ENCODE measurements at places on chromosomes 5 and 9.

DNA sequence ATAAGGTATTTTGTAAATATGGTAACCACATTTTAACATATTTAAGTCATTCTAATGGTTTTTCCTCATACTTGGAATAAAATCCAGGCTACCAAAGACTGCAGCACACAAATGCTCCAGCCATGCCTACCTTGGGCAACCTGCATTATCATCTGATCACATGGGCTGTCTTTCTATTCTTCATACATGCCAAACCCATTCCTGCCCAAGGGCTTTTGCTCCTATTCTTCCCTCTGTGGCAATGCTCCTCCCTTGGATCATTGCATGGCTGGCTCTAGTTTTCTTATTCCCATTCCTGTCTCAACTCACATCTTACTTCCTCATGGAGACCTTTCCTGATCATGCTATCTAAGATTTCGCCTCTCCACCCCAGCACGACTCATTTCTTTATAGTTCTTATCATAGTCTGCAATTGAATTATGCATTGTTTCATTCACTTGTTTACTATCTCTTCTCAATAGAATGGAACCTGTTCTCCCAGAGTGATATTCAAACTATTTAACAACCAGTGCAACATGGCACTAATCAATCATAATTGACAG is 54.9 kb upstream of the C5orf46 start:
- no peak for DNase-seq

DNA sequence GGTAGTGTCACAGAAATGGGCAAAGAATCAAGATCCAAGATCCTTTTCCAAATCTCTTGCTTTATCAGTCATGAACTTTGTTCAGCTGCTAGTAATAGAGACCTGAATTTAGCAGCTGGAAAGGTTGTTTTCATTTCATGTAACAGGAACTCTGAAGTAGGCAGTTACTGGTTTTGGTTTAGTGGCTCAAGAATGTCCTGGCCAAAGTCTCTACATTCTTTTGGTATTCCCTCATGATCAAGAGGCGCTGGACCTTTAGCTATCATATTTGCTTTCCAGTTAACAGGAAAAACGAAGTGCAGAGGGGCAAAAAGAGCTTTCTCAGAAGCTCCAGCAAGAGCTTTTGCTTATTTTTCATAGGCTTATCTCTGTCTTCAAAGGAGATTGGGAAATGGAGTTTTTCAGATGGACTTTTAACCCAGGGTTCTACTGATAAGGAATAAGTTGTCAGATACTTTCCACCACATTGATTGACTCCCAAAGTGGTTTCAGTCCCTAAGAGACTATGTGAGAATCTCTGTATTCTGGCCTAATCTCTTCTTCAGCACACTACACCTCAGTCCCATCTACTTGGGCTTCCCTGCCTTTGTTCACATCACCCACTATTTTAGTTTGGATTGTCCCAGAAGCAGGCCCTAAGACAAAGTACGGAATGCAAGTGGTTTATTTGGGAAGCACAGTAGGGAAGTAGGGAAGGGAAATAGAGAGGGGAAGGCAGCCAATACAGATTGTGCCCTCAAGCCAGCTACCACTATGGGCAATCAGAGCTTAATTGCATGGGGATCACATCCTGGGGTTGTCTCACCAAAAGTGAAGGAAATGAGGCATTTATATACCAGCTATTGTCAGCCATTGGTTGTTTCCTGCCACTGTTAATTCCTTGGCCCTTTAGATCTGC is 359.3 kb downstream of the LRRC70 start:
- DNase-seq: no peak

GRCh38 chr9:130260816-130261765 is 4.5 kb upstream of the HMCN2 start:
- DNase-seq: no peak

- DNase-seq: no peak
Observed at GRCh38 chr5:95630394-95630917, 10.6 kb downstream of the GPR150 start.

DNA sequence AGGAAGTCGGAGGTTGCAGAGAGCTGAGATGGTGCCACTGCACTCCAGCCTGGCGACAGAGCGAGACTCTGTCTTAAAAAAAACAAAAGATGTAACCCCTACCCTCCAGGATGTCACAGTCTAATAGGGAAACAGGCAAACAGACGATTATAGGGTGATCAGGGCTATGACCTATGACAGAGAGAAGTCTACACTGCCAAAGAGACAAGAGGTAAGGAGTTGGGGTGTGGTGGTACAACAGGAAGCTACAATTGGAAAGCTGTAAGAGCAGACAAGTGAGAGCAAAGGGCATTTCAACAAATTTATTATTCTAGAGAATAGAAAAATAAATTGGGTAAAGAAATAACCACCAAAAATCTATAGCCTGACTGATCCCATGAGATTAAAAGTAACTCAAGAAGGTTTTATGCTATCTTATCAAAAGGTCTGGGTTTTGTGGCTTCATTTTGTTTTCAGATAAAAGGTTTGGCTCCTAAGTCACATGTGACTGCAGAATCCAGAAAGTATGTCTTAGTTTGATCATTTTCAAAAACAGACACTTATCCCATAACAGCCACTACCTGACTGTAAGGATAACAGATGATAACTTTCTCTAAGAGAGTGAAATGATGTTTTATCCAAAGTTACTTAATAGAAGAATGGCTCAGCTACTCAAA is 7.3 kb downstream of the CDC26 start:
- DNase-seq: no peak

DNA sequence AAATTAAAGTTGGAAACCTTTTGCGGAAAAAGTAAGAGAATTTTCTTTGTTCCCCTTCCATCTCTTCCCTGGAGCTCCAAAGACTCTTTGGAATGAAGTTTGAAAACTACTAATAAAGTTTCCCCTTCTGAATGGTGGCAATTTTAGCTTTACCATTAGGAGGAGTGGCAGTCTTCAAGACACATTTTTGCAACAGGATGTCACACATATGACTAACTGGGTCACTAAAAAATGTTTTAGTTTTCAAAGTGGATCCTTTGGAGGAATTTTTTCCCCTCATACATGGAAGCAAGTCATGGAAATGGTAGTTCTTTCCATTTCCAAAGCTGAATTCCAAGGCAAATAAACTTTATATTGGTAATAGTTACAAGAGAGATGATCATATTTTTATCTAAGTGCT is 15.6 kb downstream of the FBXO4 start:
- DNase-seq: no peak

- DNase-seq: no peak
Observed at GRCh38 chr5:158756871-158757270, 342.8 kb downstream of the EBF1 start.

DNA sequence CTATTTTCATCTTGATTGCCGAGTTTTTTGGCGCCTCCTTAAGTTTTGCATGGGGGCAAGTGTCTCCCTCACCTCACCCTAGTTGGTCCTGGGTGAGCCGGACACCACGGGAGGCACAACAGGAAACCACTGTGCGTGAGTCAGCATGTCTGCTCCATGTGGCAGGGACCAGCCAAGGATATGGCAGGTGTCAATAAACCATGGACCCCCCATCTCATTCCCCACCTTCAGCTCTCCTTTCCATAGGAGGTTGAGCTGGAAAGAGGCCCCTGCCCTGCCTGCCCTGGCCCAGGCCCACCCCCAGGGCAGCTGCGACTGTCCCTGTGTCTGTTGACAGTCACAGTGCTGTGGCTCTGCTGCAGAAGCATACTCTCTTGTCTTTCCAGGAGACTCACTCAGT is 3.1 kb downstream of the SPACA9 start:
- no peak for DNase-seq

- no peak for DNase-seq
Observed at GRCh38 chr9:715300-715699, 126.2 kb upstream of the DMRT1 start.

- DNase-seq: no peak
Observed at GRCh38 chr5:56610093-56610698, 205.2 kb upstream of the MAP3K1 start.

- DNase-seq: no peak
Observed at GRCh38 chr5:156685481-156685880, 164.6 kb upstream of the PPP1R2B start.

GRCh38 chr9:79623799-79624721 is 52.3 kb downstream of the TLE4 start:
- no peak for DNase-seq

- no peak for DNase-seq
Observed at GRCh38 chr9:113301548-113301947, 1.6 kb downstream of the RNF183 start.

DNA sequence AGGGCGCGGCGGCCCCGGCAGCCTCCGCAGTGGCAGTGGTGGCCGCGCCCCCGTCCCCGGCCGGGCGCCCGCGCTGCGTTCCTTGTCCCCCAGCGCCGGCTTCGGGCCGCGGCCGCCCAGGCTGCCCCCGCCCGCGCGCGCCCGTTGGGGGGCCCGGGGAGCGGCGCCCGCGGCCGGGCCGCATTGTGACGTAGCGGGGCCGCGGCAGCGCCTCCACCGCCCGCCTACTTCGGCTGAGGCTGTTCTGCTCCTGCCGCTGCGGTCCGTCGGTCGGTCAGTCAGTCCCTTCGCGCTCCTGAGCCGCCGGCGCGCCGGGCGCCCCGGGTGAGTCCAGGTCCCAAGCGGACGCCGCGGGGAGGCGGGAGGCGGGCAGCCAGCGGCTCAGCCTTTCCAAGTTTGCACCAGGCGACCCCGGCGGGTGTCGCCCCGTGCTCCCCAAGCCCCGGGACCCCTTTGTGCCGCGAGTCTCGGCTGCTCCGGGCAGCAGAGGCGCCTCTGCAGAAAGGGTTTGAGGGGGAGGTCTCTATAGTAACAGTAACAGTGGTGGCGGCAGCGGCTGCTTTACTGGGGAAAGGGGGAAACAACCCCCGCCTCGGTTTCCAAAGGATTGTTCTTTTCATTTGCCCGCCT is at the start of gene SNCAIP:
Gene SNCAIP, plus strand, starts transcription at position 277 of the 630 bp plus-strand sequence. CDS start 78,898 bp downstream, outside the sequence.
- peak; percentile 76 for DNase-seq

DNA sequence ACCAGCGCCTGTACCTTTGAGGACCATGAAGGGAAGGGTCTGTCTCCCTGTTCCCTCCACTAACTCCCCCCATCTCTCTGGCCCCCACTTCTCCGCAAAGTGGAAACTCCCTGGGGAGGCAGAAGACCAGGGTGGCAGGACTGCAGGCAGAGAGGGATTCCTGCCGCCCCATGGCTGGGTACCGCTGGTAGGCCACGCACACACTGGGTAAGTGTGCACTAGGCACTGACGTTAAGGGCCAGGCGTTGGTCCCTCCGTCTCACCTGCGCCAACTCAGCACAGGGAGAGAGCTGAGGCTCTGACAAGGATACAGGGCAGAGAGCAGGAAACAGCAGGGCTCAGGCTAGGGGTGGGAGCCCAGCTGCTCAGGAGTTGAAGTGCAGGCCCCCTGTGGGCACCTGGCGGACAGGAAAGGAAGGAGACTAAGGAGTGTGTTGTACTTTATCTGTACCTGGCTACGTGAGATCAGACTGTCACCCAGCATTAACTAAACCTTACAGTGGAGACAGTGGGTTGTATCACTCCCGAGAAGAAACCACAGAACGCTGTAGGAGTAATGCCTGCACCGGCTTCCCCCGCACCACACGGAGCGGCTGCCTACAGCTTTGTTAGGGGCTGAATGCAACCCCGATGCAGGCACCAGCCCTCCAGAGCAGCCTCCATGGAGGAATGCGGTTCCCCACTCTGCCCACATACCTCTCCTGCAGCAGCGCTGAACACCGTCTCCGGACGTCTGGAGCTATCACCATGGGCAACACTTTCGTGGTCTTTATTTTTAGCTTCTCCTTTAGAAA is 34.2 kb upstream of the CLPTM1L start:
- no peak for DNase-seq

DNA sequence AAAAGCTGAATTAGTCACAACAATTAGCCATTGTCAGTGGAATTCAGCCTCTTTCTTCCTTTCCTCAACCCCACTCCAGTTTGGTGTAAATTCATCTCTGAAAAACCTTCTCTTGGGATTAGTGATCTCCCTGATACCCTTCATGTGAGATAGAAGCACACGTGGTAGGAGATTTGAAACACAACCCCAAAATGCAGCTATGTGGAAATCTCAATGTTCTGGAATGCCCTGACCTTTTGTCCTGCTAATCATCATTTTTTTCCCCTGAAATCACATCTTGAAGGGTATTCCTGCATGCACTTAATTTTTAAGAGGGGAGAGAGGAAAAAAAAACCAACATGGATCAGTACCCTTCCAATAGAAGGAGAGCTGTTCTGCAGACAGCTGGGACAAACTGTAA is 612.6 kb downstream of the EBF1 start:
- DNase-seq: no peak

DNA sequence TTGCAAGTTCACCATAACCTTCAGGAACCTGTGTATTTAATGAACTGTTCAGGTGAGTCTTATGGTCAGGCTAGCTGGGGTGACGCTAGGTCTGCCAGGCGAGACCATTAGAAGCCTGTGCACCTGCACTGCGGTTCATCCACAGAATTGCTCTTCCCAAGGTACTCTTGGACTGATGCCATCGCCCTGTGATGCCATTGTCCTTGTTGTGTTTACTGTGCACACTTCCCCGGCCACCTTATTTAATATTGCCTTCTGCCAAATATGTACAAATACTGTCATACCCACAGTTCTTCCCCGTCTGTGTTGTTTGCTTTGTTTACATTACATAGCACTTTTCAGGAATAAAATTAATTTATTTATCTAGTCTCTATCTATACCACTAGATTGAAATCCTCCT is 66.3 kb downstream of the RCL1 start:
- DNase-seq: no peak

- no peak for DNase-seq
Observed at GRCh38 chr5:142281008-142281367, 43.8 kb downstream of the SPRY4 start.

- DNase-seq: no peak
Observed at GRCh38 chr5:146041180-146041789, 64.1 kb downstream of the PLAC8L1 start.

GRCh38 chr5:42518595-42519221 is 95.5 kb downstream of the GHR start:
- DNase-seq: no peak

GRCh38 chr5:11398728-11399127 is 505.5 kb downstream of the CTNND2 start:
- no peak for DNase-seq

DNA sequence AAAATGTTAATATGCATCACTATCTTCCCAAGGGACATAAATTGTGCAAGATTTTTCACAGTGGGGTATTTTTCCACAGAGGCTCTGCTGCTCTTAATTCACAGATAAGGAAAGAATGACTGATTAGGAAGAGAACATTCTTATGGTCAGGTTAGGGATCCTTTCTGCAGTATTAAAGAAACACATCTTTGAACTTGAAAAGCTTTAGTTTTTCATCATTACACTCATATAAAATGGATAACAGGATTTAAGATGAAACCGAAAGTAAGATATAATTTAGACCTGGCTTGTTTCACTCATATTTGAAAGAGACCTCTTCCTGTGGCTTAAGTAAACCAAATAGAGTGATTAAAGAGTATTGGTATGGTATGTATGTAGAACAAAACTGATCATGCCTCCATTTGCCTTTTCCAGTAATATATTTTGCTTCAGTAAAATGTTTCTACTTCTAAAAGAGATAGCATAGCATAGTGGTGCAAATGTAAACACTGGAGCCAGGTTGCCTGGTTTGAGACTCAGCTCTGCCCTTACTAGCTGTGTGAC is 160.0 kb downstream of the PRR16 start:
- DNase-seq: no peak

GRCh38 chr9:137607141-137607857 is 1.8 kb downstream of the ARRDC1 start:
- DNase-seq: no peak

Measured in coronary artery (tissue), 2 donors.